HFFc6 (cell line): ENCODE measurements at places on chromosomes 6 and 20.
A peak's percentile ranks its signal among the peaks of the same experiment; 100 is the strongest.

DNA sequence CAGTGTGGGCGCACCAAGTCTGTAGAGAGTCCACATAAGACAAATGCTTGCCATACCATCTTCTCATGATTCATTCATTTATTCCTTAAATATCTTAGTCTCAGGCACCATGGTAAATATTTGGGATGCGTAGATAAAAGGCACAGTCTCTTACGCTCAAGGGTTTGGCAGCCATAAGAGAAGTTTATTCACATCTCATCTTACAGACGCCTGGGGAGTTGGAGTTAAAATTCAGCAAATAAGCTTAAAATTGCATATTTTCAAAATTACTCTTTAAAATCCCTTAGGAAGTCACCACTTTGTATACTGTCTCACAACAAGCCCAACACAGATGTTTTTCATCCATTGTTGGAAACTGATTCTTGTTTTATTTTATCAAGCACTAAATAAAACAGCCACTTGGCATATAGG is 363.3 kb downstream of the KIF16B start:
- DNase-seq = no peak
- H3K36me3 ChIP-seq = no peaks in the 10 kb centered on the region
- no peaks in the 10 kb centered on the region for H3K4me1 ChIP-seq
- no peaks in the 10 kb centered on the region for H3K27me3 ChIP-seq
- H3K27ac ChIP-seq = no peak overlapping the region

DNA sequence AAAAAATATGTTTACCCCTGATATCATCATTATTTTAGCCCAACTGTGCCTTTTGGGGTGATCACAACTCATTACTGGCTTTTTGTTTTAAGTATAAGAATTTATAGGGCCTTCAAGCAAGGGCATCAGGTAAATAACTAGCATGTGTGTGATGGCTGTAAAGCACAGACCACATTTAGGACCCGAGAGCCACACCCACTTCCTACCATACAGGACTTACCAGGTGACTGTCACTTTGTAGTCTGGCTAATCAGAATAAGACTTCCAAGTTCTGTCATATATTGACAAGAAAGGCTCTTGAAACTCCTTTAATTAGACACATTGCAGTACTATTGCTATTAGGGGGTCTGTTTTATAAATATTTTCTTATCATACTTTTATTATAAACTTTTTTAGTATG is 31.1 kb downstream of the TMEM242 start:
- H3K27ac ChIP-seq = no peak overlapping the region
- H3K27me3 ChIP-seq = no peaks in the 10 kb centered on the region; the same call in 1 of the 2 replicates
- H3K4me3 ChIP-seq = no peak overlapping the region
- 0 out of 2 replicates have a peak, but pooled peaks cover 3% of the 10 kb centered on the region for H3K36me3 ChIP-seq
- DNase-seq = no peak

GRCh38 chr6:121531658-121532169 is 96.3 kb downstream of the GJA1 start:
- peaks cover 6% of the 10 kb centered on the region; the same call in 1 of the 2 replicates for H3K4me1 ChIP-seq
- H3K27me3 ChIP-seq = no peaks in the 10 kb centered on the region; the same call in 1 of the 2 replicates
- H3K36me3 ChIP-seq = no peaks in the 10 kb centered on the region

DNA sequence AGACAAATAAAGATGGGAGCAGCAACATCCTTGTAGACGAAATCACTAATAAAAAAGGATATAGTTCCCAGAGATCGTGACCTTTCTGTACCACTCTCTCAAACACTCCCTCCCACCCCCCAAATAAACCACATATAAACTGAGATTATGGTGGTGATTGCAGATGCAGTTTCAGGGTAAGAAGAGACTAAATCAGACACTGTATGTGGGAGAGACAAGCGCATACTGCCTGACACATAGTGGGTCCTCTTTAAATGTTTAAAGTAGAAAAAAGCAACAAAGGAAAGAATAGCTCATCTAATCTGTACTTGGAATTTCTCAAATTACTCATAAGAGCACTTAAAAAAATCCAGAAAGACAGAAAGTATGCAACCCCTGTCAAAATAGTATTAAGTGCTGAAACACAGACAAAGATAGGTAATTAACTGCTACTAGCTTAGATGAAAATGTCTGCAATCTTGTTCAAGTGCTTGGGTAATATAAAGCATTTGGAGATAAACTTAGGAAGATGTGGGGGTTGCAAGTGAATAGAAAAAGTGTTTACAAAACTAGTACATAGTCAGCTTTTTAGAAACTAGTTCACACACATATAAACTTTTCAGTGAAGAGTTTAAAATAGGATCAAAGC is 151.6 kb downstream of the BACH2 start:
- H3K4me1 ChIP-seq = no peaks in the 10 kb centered on the region
- DNase-seq = no peak
- no peak overlapping the region for H3K4me3 ChIP-seq
- no peak overlapping the region for H3K27ac ChIP-seq

DNA sequence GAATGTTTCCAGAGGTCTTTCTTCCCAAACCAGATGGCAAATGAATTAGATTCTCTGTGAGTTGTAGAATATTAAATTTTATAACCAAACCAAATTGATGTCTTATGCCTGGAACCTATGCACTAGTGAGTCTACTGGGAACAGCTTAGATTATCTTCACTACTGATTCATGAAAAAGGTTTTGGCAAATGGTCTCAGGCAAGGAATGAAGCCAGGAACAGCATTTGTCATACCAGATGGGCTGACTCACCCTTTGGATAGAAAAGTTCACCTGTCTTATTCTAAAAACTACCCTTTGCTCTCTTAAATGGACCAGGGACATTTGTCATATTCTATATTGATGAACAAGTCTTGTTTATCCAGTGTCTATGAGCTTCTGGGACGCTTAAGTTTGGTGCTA is 135.4 kb upstream of the ECI2 start:
- no peaks in the 10 kb centered on the region; the same call in 1 of the 2 replicates for H3K27me3 ChIP-seq
- peaks cover 20% of the 10 kb centered on the region for H3K4me1 ChIP-seq
- H3K4me3 ChIP-seq = no peak overlapping the region
- no peaks in the 10 kb centered on the region for H3K36me3 ChIP-seq

GRCh38 chr6:32539839-32540238 is 9.8 kb upstream of the HLA-DRB5 start:
- no peak for DNase-seq
- H3K4me3 ChIP-seq = no peak overlapping the region
- H3K27ac ChIP-seq = no peak overlapping the region
- no peaks in the 10 kb centered on the region for H3K36me3 ChIP-seq
- no peaks in the 10 kb centered on the region for H3K4me1 ChIP-seq

DNA sequence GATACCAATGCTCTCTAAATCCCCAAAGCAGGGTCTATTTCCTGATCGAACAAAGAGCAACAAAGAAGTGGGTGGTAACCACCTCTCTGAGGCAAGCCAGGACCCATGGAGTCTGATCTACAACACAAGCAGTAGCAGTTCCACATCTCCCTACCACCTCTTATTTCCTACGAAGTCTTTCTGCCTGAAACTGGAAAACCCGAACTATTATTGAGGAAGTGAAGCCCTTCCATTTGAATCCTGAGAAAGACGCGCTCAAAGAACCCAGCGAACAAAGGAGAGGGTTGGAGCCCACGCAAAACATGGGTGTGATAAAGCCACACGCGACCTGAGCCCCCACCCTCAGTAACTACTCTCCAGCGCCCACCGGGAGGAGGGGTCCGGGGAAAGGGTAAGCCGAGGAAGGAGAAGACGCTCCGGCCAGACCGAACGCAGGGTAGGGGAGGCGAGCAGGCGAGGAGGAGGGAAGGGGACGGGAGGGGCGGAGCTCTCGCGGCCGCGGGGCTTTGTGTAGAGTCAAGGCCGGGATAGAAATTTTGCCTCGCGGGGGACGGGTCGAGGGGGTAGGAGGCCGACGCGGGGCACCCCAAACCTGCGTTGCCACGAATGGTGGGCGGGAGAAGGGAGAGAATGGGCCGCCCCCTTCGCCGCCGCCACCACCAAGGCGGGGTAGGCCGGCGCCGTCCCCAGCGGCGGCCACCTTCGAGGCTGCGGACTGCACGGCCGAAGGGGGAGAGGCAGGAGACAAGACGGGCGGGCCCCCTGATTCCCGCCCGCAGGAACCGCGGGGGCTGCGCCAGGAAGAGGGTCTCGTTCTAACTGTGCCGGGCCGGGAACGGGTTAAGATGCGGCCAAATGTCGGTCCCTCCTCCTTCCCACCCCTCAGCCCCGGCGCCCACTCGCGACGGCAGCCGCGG is 802 bp downstream of the HDAC2 start:
- H3K27ac ChIP-seq = peak overlapping the region; percentile 99
- peaks cover 2% of the 10 kb centered on the region; the same call in 1 of the 2 replicates for H3K27me3 ChIP-seq
- peak overlapping the region; percentile 94 for H3K4me3 ChIP-seq

DNA sequence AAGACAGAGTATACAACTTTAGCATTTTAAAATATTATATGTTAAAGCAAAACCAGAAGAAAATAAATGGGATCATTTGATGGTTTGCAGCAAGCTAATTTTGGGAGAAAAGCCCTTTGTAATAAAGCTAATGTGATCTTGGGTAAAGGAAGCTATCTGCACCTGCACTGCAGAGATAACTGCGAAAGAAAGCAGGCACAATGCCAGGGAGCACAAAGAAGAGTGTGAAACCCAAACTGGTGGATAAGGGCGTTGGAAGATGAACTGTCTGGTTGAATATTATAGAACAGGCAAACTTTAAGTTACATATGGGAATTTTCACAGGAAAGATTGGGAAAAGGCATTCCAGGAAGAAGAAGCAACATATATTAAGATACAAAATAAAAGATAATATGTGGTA is 179.2 kb upstream of the KHDRBS2 start:
- DNase-seq = no peak
- H3K4me1 ChIP-seq = no peaks in the 10 kb centered on the region
- H3K27me3 ChIP-seq = no peaks in the 10 kb centered on the region; the same call in 1 of the 2 replicates
- H3K36me3 ChIP-seq = no peaks in the 10 kb centered on the region
- H3K27ac ChIP-seq = no peak overlapping the region
- no peak overlapping the region for H3K4me3 ChIP-seq

GRCh38 chr6:19731282-19731681 is 105.9 kb upstream of the ID4 start:
- no peaks in the 10 kb centered on the region; the same call in 1 of the 2 replicates for H3K27me3 ChIP-seq
- DNase-seq = peak; percentile 93
- peaks cover 5% of the 10 kb centered on the region for H3K36me3 ChIP-seq
- peak overlapping the region; percentile 46 for H3K4me3 ChIP-seq
